ENCODE measurements at places on chromosomes 1 and 21. TPM values are rescaled to one million over a fixed set of nuclear protein-coding genes. Genes with fewer than 3 reads are reported as not detected.

The RIPK4 gene
- 0.49 TPM for total RNA-seq

The CNR2 gene
- total RNA-seq: not detected

The BMP8B gene
- not detected for total RNA-seq

The KIAA0040 gene
- total RNA-seq: 0.49 TPM

The HHIPL2 gene
- total RNA-seq: 3.9 TPM

The RBM11 gene
- 0.16 TPM for total RNA-seq

The UQCRHL gene
- total RNA-seq: 0.81 TPM

The ALX3 gene
- total RNA-seq: 1.9 TPM

The NHLH1 gene
- 0.12 TPM for total RNA-seq

The SYPL2 gene
- 0.12 TPM for total RNA-seq

The GUCA2B gene
- not detected for total RNA-seq

The CACHD1 gene
- total RNA-seq: 30.4 TPM

The CD84 gene
- total RNA-seq: not detected

The ZFP69B gene
- total RNA-seq: 2.3 TPM

The CFAP107 gene
- not detected for total RNA-seq

The TMEM240 gene
- 4.7 TPM for total RNA-seq
